ENCODE measurements at places on chromosomes 3 and 15. TPM values are rescaled to one million over a fixed set of nuclear protein-coding genes. Genes with fewer than 3 reads are reported as not detected.
A peak's percentile ranks its signal among the peaks of the same experiment; 100 is the strongest.

SLC25A38 gene
- total RNA-seq: 36.0 TPM

DPPA2 gene
- total RNA-seq: not detected

MYH15 gene
- total RNA-seq: 0.52 TPM

PRR20G gene
- not detected for total RNA-seq

ITGB5 gene
- total RNA-seq: 57.7 TPM

NT5DC2 gene
- 54.9 TPM for total RNA-seq

DNA sequence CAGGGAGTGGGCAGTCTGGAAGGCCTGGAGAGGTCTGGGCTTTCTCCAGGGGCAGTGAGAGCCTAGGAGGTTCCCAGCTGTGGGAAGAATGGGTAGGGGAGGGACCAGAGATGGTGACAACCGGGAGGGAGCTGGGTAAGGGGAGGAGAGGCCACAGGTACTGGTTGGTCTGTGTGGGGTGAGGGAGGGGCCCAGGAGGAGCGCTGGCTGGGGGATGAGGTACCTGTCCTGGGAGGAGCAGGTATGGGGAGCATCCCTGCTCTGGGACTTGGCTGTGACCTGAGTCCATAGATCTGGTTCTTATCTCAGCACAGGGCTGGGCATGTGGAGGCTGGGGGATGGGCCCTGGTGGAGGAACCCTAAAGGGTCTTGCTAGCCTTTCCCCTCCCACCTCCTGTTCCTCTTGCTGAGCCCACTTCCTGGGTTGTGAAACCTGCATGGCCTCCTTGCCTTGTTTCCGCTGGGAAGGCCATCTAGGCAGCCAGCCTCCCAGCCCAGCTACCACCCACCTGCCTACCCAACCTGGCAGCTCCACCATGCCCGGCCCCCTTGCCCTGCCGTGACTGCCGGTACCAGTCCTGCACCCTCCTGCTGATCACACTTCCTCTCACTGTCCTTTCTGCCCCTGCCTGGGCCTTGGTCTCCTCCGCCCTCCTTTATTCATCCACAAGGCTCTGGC is 11.0 kb downstream of the PRKCD start:
- DNase-seq: no peak

- no peak for DNase-seq
Observed at GRCh38 chr3:107285197-107285596, 92.0 kb upstream of the CCDC54 start.

- DNase-seq: no peak
Observed at GRCh38 chr3:58215317-58216025, 4.7 kb upstream of the DNASE1L3 start.

GRCh38 chr3:138845771-138846173 is 11.0 kb upstream of the PIK3CB start:
- DNase-seq: no peak

GRCh38 chr15:73464602-73465001 is 21.6 kb downstream of the REC114 start:
- DNase-seq: no peak

DNA sequence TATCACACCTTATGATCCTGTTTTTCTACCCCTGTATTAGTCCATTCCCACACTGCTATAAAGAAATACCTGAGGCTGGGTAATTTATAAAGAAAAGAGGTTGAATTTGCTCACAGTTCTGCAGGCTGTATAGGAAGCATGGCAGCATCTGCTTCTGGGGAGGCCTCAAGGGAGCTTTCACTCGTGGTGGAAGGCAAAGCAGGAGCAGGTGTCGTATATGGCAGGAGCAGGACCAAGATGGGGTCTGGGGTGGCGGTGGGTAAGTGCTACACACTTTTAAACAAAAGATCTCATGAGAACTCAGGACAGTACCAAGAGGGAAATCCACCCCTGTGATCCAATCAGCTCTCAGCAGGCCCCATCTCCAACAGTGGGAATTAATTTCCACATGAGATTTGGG is 15.4 kb upstream of the SCAP start:
- DNase-seq: no peak

DNA sequence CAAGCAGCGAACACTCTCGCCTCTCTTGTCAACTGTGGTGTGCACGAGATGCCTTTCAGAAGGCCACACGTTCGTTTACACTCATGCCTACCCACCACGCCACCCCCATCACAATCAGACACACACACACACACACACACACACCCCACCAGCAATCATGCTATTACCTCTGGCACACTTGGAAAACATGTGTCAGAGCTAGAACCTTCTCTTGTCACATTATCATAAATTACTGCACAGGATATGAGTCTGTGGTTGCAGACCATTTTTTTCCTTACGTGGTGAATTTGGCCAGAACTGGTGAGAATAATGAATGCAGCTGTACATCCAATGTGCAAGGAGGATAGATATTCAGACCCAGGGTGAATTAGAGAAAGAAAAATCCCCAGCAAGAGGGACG is 52.4 kb downstream of the TRIM69 start:
- DNase-seq: no peak

DNA sequence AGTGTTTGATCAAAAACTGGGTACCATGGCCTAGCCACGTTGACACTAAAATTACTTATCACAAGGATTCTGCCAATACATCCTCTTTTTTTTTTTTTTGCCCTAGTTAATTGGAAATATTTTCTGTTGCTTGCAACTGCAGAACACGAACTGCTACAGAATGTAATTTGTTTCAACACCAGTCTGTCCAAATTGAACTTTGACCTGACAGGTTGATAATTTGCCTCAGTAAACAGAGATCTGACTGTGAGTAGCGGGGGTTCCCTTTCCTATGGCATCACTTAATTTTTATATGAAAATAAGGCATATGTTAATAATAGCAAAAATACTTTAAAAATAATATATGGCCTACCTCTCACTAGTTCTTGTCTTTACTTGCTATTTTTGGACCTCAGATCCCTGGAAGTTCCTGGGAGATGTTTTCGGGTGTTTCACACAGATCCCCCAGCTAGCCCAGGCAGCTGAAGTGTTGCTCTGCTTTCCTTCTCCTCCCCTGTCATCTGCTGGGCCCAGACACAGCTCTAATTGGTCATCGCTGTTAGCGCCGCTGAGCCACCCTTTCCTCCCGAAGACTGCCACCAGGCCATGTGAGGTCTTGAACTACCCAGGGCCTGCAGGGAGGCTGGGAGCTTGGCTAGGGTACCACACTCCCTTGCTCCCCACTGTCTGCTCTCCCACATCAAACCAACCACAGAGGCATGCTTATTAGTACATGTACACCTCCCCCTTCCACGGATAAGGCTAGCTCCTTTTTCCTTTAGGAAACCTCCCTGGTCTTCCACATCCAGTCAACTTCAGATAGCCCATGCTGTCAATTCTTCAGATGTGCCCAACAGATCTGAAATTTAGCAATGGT is 89.8 kb upstream of the RNF7 start:
- no peak for DNase-seq

GRCh38 chr3:80994085-80994665 is 767.3 kb downstream of the GBE1 start:
- no peak for DNase-seq

- DNase-seq: no peak
Observed at GRCh38 chr15:78402061-78402610, 35.9 kb upstream of the IREB2 start.

- no peak for DNase-seq
Observed at GRCh38 chr3:37204314-37204713, 29.9 kb upstream of the LRRFIP2 start.

GRCh38 chr3:31942446-31942845 is 38.6 kb downstream of the OSBPL10 start:
- DNase-seq: no peak

GRCh38 chr3:129942296-129942695 is 32.2 kb upstream of the TRH start:
- DNase-seq: peak; percentile 61
